ENCODE measurements at places on chromosomes 7 and 10.

GRCh38 chr10:94131885-94132284, 138.2 kb downstream of the PLCE1 start:
- DNase-seq, result no peak

GRCh38 chr10:71635867-71636266, 83.7 kb downstream of the C10orf105 start:
- no peak for DNase-seq

GRCh38 chr10:101807158-101807557, 11.1 kb downstream of the OGA start:
- DNase-seq, result no peak

GRCh38 chr7:22001345-22002004, 55.8 kb upstream of the CDCA7L start:
- DNase-seq, result peak; percentile 5

GRCh38 chr10:125397608-125398007, 237.2 kb upstream of the CTBP2 start:
- DNase-seq, result no peak

- DNase-seq, result peak; percentile 3
Observed at GRCh38 chr7:82443036-82443546, 486 bp downstream of the CACNA2D1 start.

DNA sequence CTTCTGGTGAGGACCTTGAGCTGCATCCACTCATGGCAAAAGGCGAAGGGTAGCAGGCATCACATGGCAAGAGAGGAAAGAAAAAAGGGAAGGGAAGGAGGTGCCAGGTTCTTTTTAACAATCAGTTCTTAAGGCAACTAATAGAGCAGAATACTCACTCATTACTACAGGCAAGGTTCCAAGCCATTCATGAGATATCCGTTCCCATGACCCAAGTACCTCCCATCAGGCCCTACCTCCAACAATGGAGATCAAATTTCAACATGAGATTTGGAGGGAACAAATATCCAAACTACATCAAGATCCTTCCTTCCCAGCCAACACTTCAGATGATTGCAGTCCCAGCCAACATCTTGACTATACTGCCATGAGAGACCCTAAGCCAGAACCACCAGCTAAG, 38.9 kb upstream of the YAE1 start:
- DNase-seq, result no peak

DNA sequence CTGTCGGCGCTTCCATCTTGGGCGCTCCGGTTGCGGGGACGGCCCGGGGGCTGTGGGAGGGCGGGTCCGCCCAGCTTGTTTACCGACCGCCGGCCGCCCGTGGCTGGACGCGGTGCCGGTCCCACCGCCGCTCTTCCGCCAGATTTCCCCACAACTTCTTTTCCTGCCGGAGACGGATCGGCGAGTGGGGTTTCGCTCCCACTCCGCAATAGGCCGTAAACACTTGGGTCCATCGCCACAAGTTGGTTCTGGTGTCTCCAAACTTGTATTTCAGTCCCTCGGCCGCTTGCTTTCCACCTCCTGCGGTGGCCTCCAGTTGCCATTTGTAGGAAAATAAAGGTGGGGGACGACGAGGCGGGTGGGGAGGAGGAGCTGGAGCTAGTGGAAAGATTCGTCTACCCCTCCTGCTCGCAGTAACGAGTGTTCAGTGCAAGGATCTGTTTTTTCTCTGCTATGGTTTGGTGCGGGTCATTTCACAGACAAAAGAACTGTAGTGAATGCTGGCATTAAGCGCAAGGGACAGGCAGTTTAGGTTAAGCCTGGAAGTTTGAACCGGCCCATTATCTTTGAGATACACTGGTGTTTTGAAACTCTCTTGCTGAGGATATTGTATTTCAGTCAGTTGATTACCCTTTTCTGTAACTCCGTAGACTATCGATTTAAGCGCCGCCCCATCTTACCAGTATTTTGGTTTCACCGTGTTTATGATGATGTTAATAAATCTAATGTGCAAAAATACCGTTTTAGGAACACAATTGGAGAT, 24.3 kb upstream of the ZRANB1 start:
- peak; percentile 53 for DNase-seq

GRCh38 chr10:132670546-132671227, 115.3 kb downstream of the NKX6-2 start:
- DNase-seq, result no peak
